ENCODE measurements at places on chromosomes 11 and 22.

GRCh38 chr22:17792854-17793434 is 18.7 kb upstream of the BID start:
- DNase-seq = no peak

DNA sequence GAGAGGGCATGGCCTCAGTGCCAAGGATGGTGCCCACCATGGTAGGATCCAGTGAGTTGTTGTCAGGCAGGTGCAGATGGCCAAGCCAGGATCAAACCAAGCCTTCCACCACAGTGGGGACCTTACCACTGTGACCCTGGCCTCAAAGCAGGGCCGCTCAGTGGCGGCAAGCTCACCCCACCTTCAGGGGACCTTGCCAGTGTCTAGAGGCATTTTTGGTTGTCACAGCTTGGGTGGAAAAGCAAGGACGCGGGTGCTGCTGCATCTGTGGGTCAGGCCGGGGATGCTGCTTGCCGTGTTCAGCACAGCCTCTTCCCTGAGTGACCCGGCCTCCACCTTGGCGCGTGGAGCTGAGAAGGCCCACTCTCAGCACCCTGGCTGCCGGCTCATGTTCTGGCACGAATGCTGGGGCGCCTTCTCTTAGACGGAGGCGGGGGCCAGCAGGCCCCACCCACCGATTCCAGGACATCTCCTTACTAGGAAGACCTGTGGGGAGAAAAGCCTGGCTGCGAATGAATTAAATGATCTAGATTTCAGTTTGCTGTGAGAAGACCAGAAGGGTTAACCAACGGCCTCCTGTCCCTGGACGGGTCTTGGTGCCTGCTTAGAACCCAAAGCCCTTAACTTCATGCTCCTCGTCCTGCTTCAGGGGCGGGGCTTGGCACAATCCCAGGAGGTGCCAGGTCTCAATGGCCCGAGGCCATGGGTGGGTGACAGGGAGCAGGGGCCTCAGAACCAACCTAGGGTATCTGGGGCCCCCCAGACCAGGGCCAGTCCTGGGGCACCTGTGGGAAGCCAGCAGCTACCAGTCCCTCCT is 18.9 kb downstream of the TRMU start:
- no peak for DNase-seq

GRCh38 chr11:61883327-61883726 is 8.0 kb downstream of the FADS3 start:
- DNase-seq = no peak

DNA sequence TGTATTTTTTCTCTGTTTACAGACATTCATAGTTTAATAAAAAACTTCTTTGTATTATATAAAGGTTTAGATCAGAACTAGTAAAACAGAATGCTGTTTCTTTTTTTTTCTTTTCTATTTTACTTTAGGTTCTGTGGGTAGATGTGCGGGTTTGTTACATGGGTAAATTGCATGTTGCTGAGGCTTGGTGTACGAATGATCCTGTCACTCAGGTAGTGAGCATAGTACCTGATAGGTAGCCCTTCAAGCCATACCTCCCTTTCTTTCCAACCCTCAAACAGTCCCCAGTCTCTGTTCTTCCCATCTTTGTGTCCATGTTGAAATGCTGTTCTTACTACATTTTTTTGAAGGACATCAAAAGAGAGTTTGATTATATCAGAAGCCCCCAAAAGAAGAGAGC is 3.2 kb downstream of the ATM start:
- no peak for DNase-seq

GRCh38 chr11:46247659-46248058 is 29.8 kb upstream of the CREB3L1 start:
- DNase-seq = peak; percentile 87

GRCh38 chr11:130737866-130738431 is 178.3 kb downstream of the SNX19 start:
- peak; percentile 93 for DNase-seq

GRCh38 chr11:81966340-81966739 is 767.3 kb downstream of the FAM181B start:
- no peak for DNase-seq

Data from M059J (cell line).